ENCODE measurements at places on chromosomes 6 and 20. TPM values are rescaled to one million over a fixed set of nuclear protein-coding genes. Genes with fewer than 3 reads are reported as not detected.

CST2 gene
- not detected for total RNA-seq

DNA sequence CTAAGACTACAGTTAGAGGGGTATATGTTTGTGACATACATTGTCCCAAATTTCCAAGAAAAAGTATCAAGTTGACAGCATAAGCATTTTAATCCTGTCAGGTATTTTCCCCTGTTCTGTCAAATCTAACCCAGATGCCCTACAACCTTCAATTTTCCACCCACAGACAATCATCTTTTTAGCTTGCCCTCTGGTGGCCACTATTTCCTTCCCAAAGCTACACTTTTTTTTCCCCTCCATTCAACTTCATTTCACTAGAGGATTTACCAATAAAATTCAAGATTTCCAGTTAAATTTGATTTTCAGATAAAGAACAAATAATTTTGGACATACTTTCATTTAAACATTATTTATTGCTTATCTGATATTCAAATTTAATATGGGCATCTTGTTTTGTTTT is 286.6 kb downstream of the TENT5A start:
- H3K27ac ChIP-seq: no peak overlapping the region
- no peaks in the 10 kb centered on the region for H3K4me1 ChIP-seq
- no peak overlapping the region for H3K4me3 ChIP-seq

- no peak overlapping the region for H3K27ac ChIP-seq
- H3K4me1 ChIP-seq: no peaks in the 10 kb centered on the region
- no peak overlapping the region for H3K4me3 ChIP-seq
- peak; percentile 78 for DNase-seq
- no peaks in the 10 kb centered on the region for H3K36me3 ChIP-seq
Measured at GRCh38 chr6:159450815-159451465, 242.1 kb downstream of the SOD2 start.

- peaks cover 9% of the 10 kb centered on the region for H3K4me1 ChIP-seq
- H3K27ac ChIP-seq: peak overlapping the region; percentile 87
- no peaks in the 10 kb centered on the region for H3K27me3 ChIP-seq
- DNase-seq: peak; percentile 30
- H3K4me3 ChIP-seq: no peak overlapping the region
Measured at GRCh38 chr20:16477632-16478031, 95.6 kb downstream of the KIF16B start.

Measured in IMR-90 (cell line).